T-cell (primary cell): ENCODE measurements at places on chromosomes 7 and 10.

DNA sequence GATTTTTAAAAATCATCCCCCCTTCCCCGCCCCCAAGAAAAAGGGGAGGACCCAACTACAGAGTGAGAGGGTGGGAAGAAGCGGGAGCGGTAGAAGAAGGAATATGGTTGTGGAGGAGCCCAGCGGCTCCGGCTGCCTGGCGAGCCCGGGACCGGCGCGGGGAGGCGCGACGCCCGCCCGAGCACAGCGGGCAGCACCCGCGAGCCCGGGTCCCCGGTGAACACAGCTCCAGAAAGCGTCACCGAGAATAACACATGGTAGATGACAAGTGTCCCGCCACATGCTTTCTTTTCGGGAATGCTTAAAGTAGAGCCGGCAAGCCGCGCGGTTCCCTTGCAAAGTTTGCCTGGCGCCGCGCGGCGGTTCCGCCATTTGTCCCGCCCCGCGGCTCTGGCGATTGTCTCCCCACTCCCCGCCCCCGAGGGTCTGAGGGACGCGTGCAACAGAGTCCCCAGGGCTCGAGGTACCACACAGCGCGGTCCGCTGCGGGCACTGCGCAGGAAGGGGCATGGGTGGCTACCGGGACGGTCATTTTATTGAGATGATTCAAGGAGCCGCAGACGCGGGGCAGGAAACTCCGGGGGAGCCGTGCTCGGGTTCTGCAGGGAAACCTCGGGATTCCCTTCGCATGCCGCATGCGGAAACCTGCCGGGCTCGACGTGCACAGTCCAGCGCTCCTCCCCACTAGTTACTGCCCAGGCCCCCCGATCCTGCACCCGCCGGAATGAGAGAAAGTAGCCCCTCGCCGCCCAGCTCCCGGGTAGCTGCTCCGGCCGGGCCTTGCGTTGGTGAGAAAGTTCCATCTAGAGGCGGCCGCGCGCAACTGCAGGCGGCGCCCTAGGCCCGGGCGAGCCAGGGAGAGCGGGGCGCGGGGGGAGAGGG, 781 bp upstream of the GRM8 start:
- peak; percentile 13 for DNase-seq

- DNase-seq = no peak
Measured at GRCh38 chr10:86952106-86952505, 5.3 kb downstream of the MMRN2 start.

- no peak for DNase-seq
Measured at GRCh38 chr7:101891936-101892640, 74.7 kb downstream of the CUX1 start.

DNA sequence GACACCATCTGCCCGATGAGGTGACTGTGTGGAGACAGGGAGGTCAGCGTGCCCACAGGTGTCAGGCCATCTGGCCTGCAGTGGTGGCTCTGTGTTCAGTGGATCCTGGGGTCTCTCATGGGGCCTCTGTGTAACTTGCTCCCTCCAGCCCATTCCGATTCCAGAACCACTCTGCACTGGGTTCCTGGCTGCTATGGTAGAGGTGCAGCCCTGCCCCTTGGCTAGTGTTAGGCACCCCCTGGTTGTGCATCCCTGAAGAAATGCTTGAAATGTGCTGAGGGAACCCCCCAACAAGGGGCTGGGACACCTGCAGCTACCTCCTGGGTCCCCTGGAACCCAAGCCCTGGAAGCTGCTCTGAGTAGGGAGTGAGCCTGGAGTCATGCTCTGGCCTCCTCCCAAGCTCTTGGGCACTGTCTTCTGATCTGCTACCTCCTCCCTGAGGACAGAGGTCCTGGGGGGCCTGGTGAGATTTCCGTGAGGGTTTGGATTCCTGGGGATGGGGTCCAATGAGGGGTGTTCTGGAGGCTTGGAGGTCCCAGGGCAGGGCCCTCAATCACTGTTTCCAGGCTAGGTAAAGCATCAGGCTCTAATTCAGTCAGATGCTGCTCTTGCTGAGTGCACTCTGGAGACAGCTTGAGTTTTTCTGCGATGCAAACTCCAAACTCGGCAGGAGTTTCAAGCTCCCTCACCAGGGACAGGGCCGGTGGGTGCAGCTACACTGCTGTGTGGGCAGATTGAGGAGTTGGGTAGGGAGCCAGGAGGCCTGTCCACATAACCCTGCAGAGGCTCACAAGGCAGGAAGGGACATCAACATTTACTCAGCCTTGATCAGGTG, 27.7 kb downstream of the RAMP3 start:
- DNase-seq = no peak

DNA sequence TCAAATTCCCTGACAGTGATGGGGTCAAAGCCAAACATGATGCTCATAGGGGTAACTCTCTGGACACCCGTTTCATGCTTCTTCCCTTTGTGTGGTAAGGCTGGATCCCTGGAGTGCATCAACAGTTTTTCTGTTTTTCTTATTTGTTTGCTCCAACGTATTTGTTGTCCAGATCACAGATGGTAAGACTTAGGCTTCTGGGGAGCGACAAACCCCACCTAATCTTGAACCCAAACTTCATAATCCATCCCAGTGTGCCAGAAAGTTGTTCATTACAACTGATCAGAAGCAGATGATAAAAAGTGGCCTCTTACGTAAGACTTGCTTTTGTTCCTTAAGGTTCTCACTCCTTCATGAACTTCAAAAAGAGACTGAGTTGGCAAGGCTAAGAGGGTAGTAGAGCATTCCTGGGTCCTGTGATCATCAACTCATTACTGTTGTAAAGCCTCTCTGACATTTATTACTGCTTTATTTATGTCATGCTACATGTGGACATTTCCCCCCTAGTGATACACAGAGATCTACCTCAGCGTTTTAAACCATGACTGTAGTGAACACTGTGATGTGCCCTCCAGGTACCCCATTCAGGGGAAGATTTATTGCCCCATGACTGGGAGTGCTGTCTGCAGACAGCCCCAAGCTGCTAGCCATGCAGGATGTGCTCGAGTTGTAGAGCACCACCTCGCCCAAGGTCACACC, 125.6 kb downstream of the CCDC71L start:
- DNase-seq = no peak

DNA sequence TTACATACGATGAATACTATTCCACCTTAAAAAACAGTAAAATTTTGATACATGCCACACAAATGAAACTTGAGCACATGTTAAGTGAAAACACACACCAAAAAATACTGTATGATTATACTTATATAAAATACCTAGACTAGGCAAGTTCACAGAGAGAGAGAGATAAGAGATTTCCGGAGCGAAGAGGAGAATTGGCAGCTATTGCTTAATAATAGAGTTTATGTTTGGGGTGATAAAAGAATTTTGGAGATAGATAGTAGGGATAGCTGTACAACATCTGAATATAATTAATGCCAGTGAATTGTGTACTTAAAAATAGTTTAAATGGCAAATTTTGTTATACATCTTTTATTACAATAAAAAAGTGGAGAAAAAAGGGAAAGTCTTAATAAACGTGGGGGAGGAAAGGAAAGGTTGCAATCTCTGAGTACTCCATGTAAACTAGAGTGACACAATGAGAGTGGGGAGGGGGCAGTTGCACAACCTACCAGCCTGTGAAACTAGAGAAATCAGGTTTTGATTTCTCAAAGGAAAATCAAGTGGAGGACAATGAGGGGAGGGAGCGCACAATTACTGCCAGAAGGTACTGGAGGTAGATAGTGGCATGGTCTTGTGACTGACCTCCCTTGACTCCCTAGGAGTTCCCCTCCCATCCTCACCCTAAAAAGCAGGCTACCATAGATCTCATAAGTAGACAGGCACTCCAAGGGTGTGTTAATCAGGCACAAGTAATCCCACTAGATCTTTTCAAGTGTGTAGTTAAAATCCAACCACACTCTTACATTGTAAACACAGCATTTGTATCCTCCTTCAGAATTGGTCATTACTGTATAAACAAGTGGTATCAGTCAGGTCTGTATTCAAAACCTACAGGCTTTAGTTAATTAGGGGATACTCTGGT, 31.6 kb upstream of the ANK3 start:
- no peak for DNase-seq

DNA sequence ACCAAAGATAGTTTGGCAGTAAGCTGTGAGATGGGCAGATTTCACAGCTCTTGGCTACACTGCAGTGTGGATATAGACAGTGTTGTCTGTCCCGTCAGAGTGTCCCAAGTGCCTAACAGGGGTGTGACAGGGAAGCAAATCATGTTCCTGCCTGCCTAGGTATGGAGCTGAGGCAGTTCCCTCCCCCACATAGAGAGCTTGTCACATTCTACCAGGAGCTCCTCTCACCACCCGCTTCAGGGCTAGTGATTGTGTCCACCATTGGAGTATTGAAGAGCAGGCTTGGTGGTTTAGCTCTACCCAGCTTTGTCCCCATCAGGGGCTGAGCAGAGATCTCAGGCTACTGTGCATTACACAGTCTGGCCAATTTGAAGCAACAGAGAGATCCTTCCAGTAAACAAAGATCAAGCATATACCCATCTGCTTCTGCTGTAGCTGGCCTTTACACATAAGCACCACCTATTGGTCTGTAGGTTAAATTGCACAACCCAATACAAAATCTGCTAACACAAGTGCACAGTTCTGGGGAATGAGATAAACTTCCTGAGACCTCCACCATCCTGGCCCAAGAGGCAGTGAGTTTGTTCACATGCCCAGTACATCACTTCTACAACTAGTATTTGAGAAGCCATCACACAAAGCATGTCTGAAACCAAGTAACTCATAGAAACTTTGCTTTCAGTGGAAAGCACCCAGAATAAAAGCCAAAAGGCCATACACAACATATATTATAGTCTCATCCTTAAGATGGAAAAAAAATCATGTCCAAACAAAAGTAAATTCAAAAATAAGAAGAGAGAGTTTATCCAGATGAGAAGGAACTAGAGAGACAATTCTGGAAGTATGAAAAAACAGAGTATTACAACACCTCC, 67.3 kb downstream of the GLCCI1 start:
- no peak for DNase-seq

DNA sequence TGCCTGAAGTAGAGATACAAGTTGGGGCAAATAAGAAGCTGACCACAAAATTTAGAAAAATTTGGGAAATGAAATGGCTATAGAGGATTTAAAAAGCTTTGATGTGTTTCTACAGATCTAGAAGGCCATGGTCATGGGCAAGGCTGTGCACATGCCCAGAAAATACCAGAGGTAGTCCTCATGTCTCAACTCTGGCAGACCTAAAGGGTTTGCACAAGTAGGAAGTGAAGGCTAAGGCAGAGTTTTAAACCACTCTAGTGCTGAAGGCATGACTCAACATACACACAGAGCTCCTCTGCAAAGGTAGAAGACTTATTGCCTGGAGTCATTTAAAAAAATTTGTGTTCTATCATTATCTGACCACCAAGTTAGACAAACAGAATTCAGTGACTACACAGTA, 364.6 kb downstream of the CCSER2 start:
- DNase-seq = no peak

DNA sequence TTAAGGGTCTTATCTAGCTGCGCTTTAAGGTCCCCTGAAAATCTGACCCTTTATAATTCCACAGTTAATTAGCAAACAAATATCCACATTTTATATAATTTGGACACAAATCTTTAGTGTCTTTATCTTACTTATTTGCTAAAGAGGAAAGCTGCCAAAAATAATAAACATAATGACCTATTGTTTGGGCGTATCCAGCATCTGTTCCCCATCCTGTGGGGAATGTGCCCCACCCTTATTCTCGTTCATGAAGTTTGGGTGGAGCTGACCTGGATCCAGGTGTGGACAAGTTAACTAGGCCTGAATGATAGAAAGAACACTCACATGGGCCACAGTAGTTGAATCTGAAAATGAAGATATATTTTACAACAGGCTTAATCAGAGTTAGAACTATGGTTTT, 218.3 kb downstream of the CRPPA start:
- no peak for DNase-seq

DNA sequence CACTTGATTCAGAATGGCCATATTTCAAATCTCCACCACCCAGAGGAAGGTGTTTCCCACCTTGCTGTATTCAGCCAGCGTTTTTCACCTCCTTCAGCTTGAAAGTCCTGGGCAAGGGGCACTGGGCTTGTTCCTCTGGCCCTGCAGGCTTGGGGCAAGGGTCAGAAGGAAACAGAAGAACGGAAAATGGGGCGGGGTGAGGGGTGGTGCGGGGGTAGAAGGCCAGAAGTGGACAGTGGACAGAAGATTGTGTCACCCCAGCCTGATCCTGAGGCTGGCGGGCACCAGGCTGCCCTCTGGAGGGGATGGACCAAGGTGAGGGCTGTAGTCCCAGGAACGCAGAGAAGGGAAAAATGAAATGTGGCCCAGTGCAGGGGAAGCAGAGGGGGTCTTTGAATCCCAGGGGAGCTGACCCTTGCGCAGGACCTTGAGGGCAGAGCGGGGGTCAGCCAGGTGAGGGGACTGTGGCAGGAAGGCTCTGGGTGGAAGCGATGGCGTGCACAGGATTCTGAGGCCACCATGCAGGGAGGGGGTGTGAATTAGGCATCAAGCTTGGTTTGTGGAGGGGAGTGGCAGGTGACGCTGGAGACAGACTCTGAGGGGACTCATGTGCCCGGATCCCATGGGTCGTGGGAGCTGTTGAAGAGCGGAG, 23.0 kb downstream of the TMEM120A start:
- DNase-seq = no peak

- DNase-seq = no peak
Measured at GRCh38 chr10:95266674-95267095, 24.1 kb downstream of the PDLIM1 start.

- DNase-seq = no peak
Measured at GRCh38 chr7:17988858-17989257, 38.8 kb downstream of the PRPS1L1 start.

DNA sequence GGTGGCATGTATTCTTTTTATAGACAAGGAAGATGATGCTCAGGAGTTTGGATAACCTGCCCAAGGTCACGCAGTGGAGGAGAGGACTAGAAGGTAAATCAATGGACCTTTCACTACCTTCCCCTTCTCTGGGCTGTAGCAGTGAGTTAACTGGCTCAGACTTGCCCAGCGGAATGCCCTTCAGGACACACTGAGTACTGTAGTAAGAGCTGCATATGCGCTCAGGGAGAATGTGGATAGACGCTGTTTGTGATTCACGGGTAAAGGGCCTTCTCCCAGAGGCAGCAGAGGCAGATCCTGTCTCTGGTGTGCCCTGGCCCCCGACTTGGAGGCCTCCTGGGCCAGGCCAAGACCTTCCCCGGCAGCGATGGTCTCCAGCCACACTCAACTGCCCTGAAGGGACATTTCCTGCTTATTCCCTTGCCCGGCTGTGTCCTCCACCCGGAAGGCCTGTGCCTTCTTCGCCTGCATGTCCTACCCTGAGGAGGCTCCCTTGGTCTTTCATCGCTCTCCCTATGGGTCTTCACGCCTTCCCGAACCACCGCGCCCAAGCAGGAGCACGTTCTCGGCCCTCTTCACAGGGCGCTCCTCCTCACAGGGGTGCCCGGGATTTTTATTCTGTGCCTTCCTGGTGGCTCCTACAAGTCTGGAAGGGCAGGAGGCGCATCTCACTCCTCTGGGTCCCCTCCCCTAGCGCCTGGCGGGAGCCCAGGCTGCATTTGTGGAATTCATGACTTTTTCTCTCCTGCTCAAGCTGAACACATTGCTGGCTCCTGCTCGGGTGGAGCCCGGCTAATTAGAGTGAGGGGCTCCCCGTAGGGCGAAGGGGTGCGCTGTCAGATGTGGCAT, 1.8 kb upstream of the IKZF1 start:
- no peak for DNase-seq

GRCh38 chr7:91264924-91265681, 870 bp downstream of the FZD1 start:
- DNase-seq = no peak

- no peak for DNase-seq
Measured at GRCh38 chr7:121140790-121141189, 152.3 kb downstream of the CPED1 start.

GRCh38 chr7:99253369-99253768, 19.3 kb upstream of the MYH16 start:
- no peak for DNase-seq

- no peak for DNase-seq
Measured at GRCh38 chr7:149868623-149869290, 5.0 kb upstream of the ATP6V0E2 start.
